Testis (tissue), 5 donors: ENCODE measurements at places on chromosomes 3 and 15. TPM values are rescaled to one million over a fixed set of nuclear protein-coding genes. Genes with fewer than 3 reads are reported as not detected.

- DNase-seq, result no peak
Observed at GRCh38 chr3:142915636-142916035, 26.8 kb upstream of the PCOLCE2 start.

The FOXL2 gene
- total RNA-seq, result 1.9 TPM

GRCh38 chr3:127304121-127304744 is 16.4 kb upstream of the PRR20G start:
- DNase-seq, result peak; percentile 64

DNA sequence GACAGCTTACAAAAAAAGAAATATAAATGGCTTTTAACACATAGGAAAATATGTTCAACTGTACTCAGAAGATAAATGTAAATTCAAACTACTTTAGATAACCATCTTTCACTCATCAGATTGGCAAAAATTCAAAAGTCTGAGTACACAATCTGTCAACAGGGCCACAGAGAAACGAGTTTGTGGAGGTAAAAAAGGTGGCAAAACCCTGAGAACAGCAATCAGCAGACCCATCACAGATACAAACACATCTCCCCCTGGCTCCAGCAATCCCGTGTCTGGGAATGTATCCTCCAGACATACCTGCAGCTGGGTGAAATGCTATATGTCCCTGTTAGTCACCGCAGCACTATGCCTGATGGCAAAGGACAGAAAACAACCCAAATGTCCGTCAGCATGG is 149.5 kb downstream of the OSBPL10 start:
- DNase-seq, result no peak

GRCh38 chr15:90560229-90560776 is 30.6 kb downstream of the CRTC3 start:
- peak; percentile 79 for DNase-seq

The AKAP13 gene
- total RNA-seq, result 207 TPM

DNA sequence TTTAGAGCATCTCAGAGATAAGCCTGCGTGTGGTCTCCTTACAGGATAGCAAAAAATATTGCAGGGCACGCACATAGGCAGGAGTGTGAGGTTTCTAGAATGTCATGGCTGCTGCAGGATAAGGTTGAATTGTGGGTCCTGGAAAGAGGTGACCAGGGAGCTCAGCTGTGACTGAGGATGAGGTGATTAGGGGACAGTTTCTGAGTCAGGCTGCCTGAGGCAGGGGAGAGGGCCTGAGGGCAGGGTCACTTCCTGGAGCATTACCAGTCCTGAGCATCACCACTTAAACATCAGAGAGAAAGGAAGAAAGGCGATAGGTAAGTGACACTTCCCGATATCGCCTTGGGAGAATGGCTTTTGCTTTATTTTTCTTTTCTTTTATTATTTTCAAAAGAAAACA is 813.8 kb downstream of the TUSC7 start:
- no peak for DNase-seq

DNA sequence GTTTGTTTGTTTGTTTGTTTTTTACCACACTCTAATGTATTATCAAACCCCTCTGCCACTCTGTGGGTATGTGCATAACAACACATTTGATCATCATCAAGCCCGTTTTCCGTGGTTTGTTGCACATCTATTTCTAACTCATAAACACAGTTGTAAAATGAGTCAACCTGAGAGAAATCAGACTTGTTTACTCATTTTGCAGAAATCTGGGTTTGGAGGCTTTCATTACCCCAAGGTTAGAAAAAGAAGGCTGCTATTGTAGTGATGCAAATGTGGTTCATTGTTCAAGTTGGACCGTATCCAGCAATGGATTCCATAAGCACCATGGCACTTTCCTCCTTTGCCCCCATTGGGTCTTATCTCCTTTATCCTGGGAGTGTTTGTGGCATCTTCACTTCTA is 353.2 kb upstream of the SOX2 start:
- no peak for DNase-seq

The JMJD7 gene
- 21.6 TPM for total RNA-seq

The TGM5 gene
- total RNA-seq, result 2.1 TPM

The HHATL gene
- total RNA-seq, result 6.4 TPM

DNA sequence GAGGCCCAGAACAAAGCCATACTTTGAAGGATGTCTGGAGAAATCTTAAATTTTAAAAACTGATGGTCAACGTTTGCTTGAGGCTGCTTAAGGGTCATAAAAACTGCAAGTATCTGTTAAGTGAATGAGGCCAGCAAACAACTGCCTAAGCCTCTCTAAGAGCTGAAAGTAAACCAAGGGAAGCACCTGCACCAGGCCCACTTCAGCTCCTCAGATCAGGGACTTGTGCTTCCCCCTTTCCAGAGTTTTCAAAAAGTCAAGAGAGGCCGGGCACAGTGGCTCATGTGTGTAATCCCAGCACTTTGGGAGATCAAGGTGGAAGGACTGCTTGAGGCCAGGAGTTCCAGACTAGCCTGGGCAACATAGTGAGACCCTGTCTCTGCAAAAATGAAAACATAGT is 9.1 kb downstream of the FBXL22 start:
- no peak for DNase-seq

GRCh38 chr15:50613600-50613999 is 67.1 kb upstream of the USP50 start:
- no peak for DNase-seq

DNA sequence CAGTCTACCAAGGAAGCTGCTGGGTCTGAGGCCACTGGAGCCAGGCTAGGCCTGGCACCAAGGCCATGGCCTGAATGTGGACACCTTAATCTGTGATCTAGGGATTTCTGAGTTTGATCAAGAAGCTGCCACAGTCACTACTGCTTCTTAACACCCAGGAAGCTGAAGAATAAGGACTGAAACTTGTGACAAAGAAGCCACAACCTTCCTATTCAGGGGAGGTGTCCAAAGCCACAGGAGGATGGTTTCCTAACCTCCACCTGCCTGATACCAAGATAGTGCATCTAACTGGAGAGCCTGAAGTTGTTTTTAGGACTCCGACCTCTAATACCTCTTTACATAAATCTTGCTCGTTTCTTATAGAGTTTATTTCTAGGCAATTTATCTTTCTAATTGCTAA is 5.5 kb upstream of the ANO10 start:
- no peak for DNase-seq

DNA sequence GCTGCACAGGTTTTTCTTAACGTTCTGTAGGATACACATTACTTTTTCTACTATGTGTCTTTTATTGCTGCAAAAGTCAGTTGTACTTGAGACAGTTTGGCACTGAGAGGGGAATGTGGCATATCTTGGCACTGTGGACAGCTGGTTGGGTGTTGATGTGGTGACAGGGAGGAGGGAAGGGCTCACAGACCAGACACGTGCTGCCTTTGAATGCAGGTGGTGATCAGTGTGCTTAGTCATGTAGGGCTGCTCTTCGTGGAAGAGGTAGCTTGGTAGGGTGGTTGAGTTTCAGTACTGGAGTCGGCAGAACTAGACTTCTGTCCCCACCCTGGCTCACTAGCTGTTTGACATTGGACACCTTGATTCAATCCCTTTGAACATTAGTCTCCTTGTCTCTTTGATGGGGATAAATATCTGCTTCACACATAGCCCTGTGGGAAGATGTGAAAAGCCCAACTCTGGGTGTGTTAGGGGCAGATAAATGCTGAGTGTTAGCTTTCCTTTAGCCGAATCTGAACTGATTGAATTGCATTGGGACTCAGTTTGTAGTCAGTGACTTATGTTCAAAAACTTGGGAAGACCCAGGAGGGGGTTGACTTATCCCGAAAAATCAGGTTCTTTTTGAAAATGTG is 108.4 kb downstream of the PTPRG start:
- no peak for DNase-seq

DNA sequence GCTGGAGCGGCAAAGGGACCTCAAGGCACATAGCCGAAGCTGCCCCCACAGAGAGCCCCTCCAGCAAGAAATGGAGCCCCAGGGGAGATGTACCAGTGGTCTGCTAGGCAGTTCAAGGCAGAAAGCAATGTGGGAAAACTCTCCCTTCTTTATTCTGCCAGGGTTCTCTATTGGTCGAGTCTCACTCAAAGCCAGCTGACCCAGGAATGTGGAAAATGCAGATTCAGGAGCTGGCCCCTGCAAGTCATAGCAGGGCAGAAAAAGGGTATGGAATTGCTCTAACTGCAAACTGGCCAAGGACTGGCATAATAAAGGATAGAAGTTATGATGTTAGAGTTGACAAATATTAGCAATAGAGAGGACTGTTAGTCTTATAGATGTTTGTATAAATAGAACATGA is 4.0 kb upstream of the TOPAZ1 start:
- no peak for DNase-seq

The GADL1 gene
- not detected for total RNA-seq

The HMG20A gene
- total RNA-seq, result 76.9 TPM

The TJP1 gene
- total RNA-seq, result 315 TPM

DNA sequence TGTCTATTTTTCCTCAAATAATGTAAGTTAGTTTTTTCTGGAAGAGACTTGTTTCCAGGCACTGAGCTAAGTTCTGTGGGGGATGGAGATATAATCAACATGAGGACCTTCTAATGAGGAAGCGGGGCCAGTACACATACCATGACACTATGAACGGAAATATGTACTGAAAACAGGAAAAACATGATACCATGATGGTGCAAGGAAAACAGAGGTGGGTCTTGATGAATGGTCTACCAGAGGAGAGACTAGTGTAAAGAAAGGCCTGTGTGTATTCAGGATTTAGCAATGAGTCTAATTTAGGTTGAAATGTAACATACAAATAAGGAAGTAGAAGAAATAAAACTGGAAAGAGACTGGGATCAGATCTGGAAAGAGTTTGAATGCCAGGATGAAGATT is 38.9 kb upstream of the TPRG1 start:
- no peak for DNase-seq

The CHMP2B gene
- 26.5 TPM for total RNA-seq

The FBXW12 gene
- total RNA-seq, result 0.81 TPM

GRCh38 chr3:121988146-121988545 is 33.9 kb downstream of the ILDR1 start:
- DNase-seq, result no peak

The ALDH1A2 gene
- 71.2 TPM for total RNA-seq

DNA sequence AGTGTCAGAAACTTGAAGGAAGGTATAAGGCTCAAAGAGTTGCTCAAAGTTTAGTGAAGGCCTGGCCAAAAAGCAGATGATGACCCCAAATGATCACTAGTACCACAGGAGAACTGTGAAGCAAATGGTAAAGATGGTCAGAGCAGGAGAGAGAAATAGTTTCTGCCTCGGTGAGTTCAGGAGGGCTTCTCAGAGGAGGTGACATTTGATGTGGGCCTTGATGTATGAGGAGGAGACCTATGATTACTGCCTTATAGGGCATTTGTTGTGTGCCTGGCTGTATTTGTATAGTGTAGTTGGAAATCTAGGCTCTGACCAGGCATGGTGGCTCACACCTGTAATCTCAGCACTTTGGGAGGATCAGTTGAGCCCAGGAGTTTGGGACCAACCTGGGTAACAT is 50.4 kb downstream of the DNASE1L3 start:
- DNase-seq, result no peak

GRCh38 chr15:64997066-64997465 is 7.4 kb upstream of the SPG21 start:
- no peak for DNase-seq

The CSPG4 gene
- total RNA-seq, result 5.2 TPM

GRCh38 chr3:47985381-47985780 is 30.8 kb downstream of the MAP4 start:
- no peak for DNase-seq

DNA sequence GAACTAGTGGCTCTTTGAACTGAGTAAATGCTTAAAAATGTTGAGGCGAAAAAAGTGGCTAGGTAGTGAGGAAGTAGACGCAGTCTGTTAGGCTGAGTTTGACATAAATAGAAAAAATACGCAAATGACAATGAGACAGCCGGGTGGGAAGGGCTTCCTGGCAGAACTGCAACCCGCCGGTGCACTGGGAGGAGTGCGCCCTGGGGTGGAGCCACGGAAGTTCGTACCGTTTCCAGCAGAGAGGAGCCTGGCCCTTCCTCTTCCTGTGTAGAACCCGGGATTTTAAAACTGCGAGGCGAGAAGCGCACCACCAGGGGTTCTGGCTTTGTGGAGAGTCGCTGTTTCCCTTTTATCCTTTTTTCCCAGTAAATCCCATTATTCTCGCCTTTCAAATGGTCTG is 602.6 kb downstream of the PYDC2 start:
- DNase-seq, result peak; percentile 28

GRCh38 chr15:29765898-29766527 is 56.3 kb downstream of the TJP1 start:
- no peak for DNase-seq

The LMAN1L gene
- total RNA-seq, result 4.6 TPM

- no peak for DNase-seq
Observed at GRCh38 chr15:77580996-77581682, 51.6 kb downstream of the LINGO1 start.

DNA sequence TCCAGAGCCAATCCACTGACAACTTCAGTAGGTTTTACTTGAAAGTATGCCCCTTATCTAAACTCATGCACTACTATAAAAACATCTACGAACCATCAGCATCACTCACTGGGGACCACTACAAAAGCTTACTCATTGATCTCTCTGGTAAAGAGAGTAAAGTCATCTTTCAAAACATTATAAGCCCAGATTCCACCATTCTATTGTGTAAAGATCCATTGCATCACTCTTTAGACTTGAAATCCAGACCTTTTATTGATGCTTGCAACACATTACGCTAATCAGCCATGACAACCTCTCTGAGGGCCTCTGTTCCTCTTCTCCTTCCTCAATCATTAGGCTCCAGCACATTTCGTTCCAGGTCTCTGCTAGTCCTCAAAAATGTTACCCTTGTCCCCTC is 248.9 kb upstream of the WNT5A start:
- DNase-seq, result no peak

- peak; percentile 73 for DNase-seq
Observed at GRCh38 chr3:44995142-44995770, 19.2 kb downstream of the EXOSC7 start.

GRCh38 chr3:58867621-58868020 is 182.2 kb downstream of the CFAP20DC start:
- DNase-seq, result no peak

DNA sequence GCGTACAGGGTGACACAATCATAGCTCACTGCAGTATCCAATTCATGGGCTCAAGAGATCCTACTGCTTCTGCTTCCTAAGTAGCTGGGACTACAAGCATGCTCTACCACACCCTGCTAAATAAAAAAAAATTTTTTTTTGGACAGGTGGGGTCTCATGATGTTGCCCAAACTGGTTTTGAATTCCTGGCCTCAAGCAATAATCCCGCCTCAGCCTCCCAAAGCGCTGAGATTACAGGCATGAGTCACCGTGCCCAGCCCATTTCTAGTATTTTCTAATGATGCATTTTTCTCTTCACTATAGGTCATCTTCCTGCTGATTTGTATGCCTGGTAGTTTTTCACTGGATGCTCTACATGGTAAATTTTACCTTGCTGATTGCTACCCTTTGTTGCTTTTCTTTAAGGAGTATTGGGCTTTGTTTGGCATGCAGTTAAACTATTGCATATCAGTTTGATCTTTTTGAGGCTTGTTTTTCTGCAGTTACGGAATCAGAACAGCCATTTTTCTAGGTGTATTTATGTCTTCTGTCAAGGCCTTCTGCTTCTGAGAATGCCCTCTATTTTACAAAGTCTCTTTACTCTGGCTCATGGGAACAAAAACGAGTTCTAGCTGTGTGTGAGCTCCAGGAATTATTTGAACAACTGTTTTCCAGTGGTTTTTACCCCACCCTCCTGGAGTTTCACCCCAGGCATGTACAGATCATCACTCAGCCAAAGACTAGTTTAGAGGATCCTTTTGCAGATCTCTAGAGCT is 14.2 kb upstream of the NPTN start:
- no peak for DNase-seq

- no peak for DNase-seq
Observed at GRCh38 chr3:30167541-30168011, 438.8 kb upstream of the TGFBR2 start.
